Omental fat pad (tissue), 4 donors: ENCODE measurements at places on chromosomes 7 and 10.

DNA sequence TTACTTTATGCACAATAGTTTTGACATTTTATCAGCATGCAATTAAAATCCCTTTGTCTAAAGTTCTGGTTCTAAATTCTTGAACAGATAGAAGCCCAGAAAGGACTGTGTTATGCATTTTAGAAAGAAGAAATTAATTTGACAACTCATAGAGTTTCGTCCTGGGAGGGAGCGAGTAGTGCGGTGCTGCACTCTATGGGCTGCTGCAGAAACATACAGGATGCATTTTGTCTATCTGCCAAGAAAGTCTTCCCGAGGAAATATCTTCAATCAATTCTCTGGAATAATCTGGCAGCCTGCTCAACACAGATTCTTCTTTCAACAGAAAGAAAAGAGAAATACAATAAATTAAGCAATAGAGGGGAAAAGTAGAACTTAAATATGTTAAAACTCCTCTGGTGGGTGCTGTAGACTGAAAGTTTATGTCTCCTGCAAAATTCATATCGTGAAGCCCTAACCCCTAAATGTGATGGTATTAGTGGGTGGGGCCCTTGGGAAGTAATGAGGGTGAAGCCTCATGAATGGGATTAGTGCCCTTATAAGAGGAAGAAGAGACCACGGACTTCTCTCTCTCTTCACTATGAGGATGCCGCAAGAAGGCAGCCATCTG is 39.0 kb upstream of the IFRD1 start:
- DNase-seq, result no peak

DNA sequence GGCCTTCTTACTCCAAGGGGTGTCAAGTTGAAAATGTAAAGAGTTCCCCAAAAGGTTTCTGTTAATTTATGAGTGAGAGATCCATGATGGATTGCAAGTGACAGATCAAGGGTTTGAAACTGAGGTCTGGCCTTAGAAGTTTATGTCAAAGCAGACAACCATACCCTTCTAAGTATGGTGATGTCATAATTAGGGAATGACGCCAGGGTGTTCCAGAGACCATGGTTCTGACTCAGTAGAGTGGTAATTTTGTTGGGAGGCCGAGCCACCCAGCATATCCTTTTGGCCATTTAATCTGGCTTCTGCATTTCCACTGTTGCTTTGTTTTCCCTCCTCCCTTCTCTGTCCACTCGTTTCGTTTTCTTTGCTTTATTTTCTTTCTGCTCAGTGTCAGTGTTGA is 2.7 kb downstream of the TRUB1 start:
- DNase-seq, result no peak

GRCh38 chr7:1287752-1288201 is 55.1 kb downstream of the UNCX start:
- no peak for DNase-seq

- no peak for DNase-seq
Measured at GRCh38 chr10:123913688-123914268, 22.2 kb upstream of the CPXM2 start.

GRCh38 chr7:121433775-121434174 is 37.7 kb upstream of the FAM3C start:
- no peak for DNase-seq

GRCh38 chr7:143979359-143979758 is 20.8 kb upstream of the OR6B1 start:
- no peak for DNase-seq

- DNase-seq, result no peak
Measured at GRCh38 chr7:20542594-20542993, 72.9 kb upstream of the ABCB5 start.

- DNase-seq, result no peak
Measured at GRCh38 chr7:150962553-150963399, 15.3 kb downstream of the KCNH2 start.

DNA sequence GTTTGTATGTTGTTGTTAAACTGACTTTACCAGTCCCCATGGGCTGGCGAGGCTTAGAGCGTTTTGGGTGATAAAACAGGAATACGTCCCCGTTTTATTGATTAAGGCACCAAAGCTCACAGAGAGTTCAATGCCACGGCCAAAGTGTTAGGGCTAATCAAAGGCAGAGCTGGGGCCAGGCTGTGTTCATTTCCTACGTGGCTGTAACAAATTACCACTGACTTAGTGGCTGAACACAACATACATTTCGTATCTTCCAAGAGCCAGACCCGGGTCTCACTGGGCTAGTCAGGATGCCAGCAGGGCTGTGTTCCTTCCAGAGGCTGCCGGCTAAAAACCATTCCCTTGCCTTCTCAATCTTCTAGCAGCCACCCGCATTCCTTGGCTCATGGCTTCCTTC is 94.4 kb upstream of the HABP2 start:
- DNase-seq, result no peak

DNA sequence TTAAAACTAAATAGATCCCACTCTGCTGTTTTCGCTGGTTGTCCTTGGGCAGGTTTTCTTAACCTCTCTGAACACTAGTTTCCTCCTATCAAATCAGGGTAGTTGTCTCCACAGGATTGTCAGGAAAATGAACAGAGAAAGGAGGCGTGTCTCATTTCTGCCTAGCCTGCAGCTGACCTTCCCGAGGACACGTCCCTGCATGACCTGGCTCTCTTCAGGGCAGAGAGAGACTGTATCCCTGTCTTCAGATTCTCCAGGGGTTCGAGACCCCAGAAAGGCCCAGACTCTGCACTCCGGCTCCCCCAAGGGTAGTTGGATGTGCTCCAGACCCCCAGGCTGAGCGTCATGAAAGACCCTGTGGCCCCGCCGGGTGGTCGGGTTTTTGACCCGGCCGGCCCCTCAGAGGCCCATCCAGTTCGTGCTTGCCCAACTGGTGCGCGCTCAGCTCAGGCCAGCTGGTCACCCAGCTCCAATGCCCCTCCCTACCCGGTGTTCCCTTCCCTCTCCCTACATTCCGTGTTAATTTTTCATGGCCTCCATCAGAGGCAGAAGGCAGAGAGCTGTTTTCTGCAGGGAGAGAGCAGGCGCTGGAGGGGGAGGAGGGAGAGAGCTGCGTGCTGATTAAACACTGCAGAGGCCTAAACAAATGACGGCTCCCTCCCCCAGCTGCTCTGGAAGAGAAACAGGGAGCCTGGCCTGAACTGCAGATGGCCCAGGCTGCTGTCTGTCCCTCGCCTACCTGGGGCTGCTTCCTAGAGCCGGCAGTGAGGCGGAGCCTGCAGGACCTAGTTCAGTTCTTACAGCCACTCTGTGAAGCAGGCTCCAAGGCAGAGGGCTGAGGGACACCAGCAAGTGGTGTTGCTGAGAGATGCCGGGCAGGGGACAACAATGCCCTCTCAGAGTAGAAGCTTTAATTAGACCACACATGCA is 86.2 kb upstream of the PPIF start:
- DNase-seq, result no peak

GRCh38 chr7:33748793-33749192 is 156.5 kb upstream of the BMPER start:
- DNase-seq, result no peak

- no peak for DNase-seq
Measured at GRCh38 chr7:120170834-120171233, 102.1 kb upstream of the KCND2 start.

GRCh38 chr7:69656890-69657289 is 58.6 kb downstream of the AUTS2 start:
- DNase-seq, result no peak

- no peak for DNase-seq
Measured at GRCh38 chr10:84755311-84755710, 426.9 kb downstream of the CCSER2 start.

GRCh38 chr7:47875998-47876744 is 72.1 kb downstream of the PKD1L1 start:
- DNase-seq, result no peak

- no peak for DNase-seq
Measured at GRCh38 chr7:47480576-47481538, 101.1 kb downstream of the TNS3 start.

DNA sequence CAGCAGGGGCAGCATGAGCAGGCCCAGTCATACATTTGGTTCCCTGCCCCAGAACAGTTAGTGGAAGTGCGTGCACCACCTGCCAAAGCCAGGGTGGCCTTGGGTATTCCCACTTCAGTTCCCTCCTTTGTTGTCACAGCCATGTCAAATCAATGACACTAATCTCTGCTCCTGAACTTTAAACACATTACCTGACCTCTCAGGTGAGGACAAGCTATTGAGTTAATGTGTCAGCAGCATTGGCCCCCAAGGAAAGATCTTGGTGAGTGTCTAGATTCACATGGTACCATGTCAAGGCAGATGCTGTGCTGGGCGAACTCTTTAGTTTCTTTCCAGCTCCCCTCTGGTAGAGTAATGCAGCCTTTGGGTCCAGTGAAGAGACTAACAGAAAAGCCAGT is 2.1 kb downstream of the CYP3A5 start:
- DNase-seq, result no peak

- no peak for DNase-seq
Measured at GRCh38 chr7:155449008-155449868, 8.7 kb upstream of the EN2 start.

DNA sequence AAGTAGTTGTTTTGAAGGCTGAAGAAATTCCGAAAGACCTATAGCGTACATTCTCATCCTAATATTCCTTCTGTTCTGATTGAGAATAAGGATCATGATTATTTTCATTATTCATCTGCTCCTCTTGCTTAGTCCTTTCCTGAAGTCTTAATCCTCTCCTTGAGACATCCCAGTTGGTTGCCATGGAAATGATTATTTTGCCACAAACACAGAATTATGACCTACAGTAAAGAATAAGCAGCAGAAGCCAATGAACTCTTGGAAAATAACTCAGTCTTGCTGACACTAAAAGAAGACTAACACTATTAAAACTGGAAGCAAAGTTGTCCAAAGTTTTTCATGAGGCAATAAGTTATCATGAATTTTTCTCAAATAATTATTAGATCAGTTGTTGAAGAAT is 47.8 kb upstream of the JAZF1 start:
- no peak for DNase-seq

- DNase-seq, result no peak
Measured at GRCh38 chr10:103856797-103857170, 1.4 kb upstream of the SH3PXD2A start.

DNA sequence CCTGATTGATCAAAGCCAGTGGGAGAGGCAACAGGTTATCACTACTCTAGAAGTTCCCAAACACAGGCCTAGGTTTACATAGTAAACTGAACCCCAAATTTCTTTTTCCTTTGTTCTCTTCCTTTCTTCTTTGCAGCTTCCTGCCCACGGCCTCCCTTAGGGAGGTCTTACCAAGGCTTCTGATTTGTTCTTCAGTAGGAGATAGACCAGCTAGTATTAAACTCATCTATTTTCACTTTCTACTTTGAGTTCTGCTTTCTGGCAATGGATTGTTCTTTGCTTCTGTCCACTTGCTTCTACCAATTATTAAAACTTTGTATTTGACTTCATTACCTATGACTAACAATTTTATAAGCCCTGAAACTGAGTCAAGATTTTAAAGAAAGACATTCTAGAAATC is 251.2 kb upstream of the FZD1 start:
- DNase-seq, result no peak

DNA sequence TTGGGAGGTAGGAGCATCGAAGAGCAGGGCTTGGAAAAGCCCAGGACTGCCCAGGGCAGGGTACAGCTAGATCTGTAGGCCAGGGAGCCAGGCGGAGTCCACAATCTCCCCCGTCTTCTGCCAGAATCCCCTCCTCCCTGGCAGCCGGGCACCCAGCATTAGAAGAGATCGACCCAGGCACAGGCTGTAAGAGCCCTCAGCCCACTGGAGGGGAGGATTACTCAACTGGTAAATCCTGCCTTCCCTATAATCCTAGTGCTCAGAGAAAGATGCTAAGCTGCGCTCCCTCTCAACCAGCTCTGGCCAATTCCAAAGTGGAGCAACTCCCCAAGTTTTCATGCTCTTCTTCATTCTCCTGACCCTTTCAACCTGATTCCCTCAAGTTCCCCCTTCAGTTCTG is 3.2 kb downstream of the SPOCK2 start:
- DNase-seq, result no peak

- no peak for DNase-seq
Measured at GRCh38 chr10:93945819-93946218, 47.9 kb upstream of the PLCE1 start.

- no peak for DNase-seq
Measured at GRCh38 chr10:100621360-100622205, 85.8 kb downstream of the HIF1AN start.

DNA sequence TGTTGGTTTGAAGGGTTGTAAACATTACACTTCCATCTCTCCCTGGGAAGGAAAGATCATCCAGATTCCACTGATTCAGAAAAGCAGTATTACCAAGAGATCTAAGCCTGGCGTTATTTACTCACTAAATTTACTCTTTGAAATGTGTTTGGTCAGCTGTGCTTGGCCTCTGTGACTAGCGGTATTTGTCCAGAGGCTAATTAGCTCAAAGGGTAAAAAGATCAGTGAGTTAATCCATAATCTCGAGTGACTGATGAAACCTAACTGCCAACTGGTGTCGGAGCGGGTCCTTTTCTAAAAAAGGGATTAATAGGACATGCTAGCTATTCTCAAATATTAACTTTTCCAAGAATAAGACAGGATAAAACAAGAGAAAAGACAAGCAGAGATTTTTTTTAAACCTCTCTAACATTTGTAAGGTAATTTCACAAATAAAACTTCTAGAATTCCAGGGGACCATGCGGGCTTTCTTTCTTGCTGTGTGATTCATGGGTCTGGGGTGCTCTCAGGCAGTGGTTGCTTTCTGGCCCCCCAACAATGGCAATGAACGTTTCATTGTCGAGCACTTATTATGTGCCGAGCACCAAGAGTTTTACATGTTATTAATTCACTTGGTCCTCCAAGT is 247.3 kb upstream of the AOAH start:
- DNase-seq, result no peak

DNA sequence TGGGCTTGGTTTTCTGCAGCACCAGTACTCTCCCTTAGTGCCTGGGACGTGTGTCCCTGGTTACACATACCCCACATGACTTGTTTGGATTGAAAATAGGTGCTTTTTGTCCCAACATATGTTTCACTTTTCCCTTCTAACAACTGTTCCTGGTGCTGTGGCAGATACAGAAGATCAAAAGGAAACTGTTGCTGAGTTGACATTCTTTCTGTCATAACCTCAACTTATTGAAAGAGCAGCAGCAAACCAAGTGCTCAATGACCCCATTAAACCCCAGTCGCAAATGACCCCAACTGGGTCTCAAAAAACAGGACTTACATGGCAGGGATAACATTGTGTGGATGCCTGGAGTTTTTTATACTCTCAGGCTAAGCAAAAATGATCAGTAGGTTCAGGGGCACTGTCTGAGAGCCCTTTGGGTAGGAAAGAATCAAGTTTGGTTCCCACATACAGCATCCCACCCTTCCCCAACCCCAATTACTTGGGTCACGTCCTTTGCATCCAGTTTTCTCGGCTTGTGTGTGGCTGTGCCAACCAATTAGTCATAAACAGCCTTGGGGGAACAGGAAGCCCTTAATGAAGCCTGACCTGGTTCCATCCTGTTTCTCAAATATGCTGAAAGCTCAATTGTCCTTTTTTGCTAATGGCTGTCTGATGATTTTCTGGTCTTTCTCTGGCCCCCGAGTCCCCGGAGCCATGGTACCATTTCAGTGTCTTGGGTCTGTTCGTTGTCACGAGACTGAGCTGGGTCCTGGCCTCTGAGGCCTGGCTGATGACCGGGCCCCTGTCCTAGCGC is 4.9 kb downstream of the HKDC1 start:
- DNase-seq, result no peak

GRCh38 chr7:6460303-6460702 is 12.5 kb upstream of the DAGLB start:
- no peak for DNase-seq
